ENCODE measurements at places on chromosomes 16 and 17.

GRCh38 chr16:80938004-80938878 is 68.4 kb downstream of the CMC2 start:
- DNase-seq: peak; percentile 83

GRCh38 chr16:89716493-89716892 is 4.2 kb downstream of the VPS9D1 start:
- no peak for DNase-seq

- DNase-seq: peak; percentile 19
Observed at GRCh38 chr17:64448665-64449512, at the start of gene MILR1. MILR1 (plus strand) TSS chr17:64449115; CDS start chr17:64449169, 54 bp downstream.

DNA sequence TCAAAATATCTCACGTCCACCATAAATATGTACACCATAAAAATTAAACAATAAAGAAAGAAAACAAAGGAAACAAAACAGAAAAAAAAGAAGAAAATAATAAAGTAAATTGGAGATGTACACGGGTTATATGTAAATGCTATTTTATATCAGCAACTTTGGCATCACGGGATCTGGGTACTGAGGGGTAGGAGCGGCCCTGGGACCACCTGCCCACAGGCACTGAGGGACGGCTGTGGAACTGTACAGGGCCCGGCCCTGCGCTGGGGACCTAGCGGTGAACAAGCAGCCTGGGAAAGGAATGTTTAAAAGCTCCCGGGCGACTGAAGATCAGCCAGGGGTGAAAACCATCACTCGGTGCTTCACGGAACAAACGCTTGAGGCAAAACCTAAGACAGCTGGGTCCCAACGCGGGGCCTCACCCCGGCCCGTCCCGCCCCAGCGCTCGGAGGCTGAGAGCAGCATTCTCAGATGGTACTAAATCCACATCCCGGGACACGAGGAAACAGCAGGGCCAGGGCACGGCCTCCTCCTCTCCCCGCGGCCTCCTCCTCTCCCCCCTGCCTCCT is 31.2 kb downstream of the NXN start:
- no peak for DNase-seq

- DNase-seq: no peak
Observed at GRCh38 chr17:80884811-80885210, 106.8 kb upstream of the CHMP6 start.

GRCh38 chr17:20982589-20983358 is 60.0 kb downstream of the USP22 start:
- DNase-seq: no peak

GRCh38 chr17:1162116-1162855 is 17.5 kb downstream of the ABR start:
- no peak for DNase-seq

- no peak for DNase-seq
Observed at GRCh38 chr17:48871551-48872351, 20.8 kb upstream of the ATP5MC1 start.

GRCh38 chr16:16009401-16009800 is 60.0 kb downstream of the ABCC1 start:
- no peak for DNase-seq

GRCh38 chr17:45413498-45413923 is 19.2 kb downstream of the ARHGAP27 start:
- DNase-seq: no peak

Data from hindlimb muscle (tissue), 1 donor.